ENCODE measurements at places on chromosomes 11 and 22.

- no peak for DNase-seq
These were observed 3.8 kb upstream of the WNT7B start for GRCh38 chr22:45980761-45981160.

DNA sequence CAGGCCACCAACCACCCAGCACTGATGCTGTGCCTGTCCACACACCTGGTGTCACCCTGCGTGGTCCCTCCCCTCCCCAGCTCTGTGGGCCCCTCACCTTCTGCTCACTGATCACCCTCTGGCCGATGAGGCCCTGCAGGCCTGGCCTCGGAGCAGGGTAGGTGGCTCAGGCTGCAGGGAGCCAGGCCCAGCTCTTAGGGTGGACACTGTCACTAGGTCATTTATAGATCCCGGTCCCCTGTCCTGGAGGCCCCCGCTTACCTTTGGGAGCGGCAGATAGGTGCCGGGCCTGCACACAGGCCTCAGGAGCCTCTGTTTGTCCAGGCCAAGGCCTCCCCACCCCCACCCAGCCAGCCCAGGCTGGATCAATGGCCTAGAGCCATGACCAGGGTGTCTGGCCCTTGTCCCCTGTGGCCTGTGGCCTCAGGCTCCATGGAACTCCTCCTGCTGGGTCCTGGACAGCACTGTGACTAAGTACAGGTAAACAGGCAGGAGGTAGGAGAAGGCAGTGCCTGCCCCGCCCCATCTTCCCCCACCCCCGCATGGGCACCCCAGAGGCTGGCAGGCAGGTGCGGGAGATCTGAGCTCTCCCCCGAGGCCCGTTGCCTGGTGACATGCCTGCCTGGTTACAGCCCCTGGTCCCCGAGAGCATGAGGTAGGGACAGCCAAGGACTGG, at the start of gene TMPRSS6:
Gene TMPRSS6, minus strand, starts transcription at position 472 of the 676 bp plus-strand sequence. CDS start 6,296 bp downstream, outside the sequence.
- no peak for DNase-seq

GRCh38 chr11:111792955-111793500, 26.8 kb upstream of the PPP2R1B start:
- DNase-seq: no peak

- DNase-seq: no peak
These were observed 187.2 kb downstream of the MAML2 start for GRCh38 chr11:96155627-96156378.

- no peak for DNase-seq
These were observed 29.2 kb downstream of the SREBF2 start for GRCh38 chr22:41862160-41862529.

DNA sequence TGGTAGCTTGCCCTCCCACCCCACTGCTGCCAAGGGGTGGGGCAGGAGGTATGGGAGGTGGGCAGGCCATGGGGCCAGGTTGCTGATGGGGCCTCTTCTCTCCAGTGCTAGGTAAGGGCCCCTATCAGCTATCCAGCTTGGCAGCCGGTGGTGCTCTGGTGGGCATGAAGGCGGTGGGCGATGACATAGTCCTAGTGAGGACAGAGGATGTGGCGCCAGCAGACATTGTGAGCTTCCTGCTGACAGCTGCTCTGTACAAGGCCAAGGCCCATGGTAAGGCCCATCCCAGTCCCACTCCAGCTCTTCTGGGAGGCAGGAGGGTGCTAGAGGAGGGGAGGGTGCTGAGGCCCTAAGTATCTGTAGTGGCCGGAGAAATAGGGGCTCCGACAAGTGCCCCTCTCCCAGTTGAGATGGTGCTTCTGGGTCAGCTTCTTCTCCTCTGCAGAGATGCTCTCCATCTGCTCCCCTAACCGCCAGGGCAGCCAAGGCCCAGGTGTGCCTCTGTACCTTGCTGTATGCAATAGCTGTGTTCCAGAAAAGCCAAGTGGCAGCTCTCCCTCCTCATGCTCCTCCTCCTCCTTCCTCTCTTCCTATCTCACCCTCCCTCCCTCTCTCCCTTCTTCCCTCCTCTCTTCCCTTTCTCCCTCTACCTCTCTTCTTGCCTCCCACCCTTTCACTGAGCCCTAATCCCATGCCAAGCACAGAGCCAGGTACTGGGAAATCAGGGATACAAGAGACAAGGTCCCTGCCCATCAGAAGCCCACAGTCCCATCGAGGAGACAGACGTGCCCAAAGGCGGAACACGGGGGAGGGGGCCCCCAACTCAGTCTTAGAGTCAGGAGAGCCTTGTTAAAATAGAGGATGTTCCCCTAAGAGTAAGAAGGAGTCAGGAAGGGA, 55.3 kb downstream of the OTOG start:
- DNase-seq: no peak

- no peak for DNase-seq
These were observed 12.2 kb upstream of the AP1B1 start for GRCh38 chr22:29400576-29400975.

DNA sequence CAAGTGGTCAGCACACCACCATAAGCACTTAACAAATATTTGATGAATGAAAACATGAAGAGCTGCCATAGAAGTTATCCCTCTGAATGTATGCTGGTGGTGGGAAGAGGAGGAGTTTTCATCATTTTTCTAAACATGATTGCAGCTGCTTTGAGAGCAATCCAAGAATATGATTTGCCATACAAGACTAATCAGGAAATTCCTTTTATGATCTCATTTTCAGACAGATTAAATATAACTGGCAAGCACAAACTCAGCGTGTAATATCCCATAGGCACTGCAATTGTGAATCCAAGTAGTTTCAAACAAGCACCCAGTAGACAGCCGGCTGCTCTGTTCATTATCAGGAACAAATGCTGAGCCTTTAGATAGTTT, 505.7 kb upstream of the LUZP2 start:
- DNase-seq: no peak

- DNase-seq: no peak
These were observed 13.4 kb upstream of the CAT start for GRCh38 chr11:34425360-34425759.

DNA sequence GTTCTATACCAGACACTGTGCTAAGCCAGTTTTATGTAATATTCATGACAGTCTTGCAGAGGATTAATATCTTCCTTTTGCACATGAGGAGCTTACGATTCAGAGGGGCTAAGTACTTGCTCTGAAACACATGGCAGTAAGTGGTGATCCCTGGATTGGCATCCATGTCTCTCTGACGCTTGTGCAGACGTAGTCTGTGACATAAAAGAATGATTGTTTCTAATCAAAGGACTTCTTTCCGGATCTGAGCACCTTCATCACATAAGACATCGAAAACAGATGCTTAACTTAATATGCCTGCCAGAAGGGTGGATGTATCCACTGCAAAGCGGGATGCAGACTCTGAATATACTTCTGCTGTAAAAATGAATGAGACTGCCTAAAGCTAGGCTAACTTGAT, 74.8 kb downstream of the ARHGAP42 start:
- DNase-seq: no peak

DNA sequence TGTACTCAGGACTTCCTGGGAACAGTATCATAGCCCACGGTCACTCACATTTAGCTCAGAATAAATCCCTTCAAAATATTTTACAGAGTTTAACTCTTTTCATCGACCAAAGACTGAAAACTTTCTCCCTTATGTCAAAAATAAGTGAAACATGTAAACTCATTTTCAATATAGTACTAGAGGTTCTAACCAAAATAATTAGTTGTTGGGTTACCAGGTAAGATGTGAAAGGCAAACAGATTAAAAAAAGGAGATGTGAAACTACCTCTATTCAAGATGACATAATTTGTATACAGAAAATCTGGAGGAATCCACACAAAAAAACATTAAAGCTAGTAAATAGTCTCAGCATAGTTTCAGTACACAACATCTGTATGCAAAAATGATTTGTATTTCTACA, 20.3 kb downstream of the XKR3 start:
- DNase-seq: no peak

DNA sequence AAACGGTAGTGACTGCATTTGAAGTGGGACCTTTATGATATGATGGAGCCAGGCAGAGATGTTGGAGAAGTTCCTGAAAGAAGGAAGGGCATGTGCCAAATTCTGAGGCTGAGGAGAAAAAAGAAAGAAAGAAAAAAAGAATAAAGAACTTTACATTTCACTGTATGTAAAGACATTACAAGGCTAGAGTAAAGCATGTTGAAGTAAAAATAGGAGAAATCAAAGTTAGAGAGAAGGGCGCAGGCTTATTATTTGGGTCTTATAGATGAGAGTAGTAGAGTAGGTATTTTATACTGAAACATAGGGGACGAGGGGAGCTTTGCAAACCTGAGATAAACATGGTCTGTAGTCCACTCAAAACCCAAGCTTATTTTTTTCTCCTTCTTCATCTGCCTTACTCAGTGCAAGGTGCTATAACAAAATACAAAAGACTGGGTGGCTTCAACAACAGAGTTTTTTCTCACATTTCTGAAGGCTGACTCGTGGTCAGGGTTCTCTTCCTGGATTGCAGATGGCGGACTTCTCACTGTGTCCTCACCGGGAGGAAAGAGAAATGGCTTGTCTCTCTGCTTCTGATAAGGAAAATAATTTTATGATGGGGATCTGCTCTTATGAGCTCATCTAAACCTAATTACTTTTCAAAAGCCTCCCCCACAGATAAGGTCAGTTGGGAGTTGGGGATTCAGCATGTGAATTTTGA, 2.7 kb downstream of the HBG1 start:
- no peak for DNase-seq
